ENCODE measurements at places on chromosomes 16 and 17. TPM values are rescaled to one million over a fixed set of nuclear protein-coding genes. Genes with fewer than 3 reads are reported as not detected.
A peak's percentile ranks its signal among the peaks of the same experiment; 100 is the strongest.

Gene SULT1A1
- polyA plus RNA-seq = 30.8 TPM

Gene BICDL2
- polyA plus RNA-seq = 2.6 TPM

Gene RPS6KB1
- 51.1 TPM for polyA plus RNA-seq

DNA sequence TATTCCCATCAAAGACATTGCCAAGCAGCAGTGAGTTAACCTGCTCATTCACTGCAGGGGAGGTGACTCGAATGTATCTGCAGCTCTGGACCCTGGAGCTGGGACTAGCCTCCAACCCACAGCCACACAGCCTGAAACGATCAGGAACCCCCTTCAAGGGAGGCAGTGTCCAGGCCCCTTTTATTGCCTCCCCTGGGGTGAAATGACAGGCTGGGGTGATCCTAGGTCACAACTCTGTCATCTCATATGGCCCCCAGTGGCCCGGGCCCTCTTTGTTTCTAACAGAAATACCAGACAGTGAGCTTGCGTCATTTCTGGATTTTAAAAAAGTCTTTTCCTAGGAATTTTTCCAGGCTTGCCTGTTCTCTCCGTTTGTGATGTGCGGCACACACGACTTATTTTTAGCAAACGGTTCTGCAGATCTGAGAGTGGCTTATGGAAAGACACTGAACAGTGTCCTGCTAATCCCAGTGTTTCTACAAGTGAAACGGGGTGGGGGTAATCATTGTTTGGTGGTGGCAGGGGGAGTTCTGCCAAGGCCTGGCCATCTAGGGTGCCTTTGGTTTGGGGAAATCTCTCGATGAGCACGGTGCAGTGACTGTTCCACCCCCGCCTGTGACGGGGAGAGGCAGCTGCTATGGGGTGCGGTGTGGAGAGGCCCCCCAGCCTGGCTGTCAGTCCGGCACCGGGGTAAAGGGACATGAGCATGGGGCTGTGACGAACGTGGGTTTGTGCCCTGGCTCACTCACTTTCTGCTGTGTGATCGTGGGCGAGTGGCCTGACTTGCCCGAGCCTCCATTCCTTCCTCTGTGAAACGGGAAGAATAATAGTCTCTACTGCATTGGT is 27.2 kb downstream of the NAGPA start:
- no peak for DNase-seq

- DNase-seq = peak; percentile 70
These were observed at the start of gene EFNB3 for GRCh38 chr17:7704601-7705268. TSS of gene EFNB3 (plus strand) at chr17:7705202. CDS start at chr17:7705599, 397 bp downstream.

Gene PERCC1
- 0.20 TPM for polyA plus RNA-seq

- peak; percentile 76 for DNase-seq
These were observed 73.4 kb downstream of the PLD6 start for GRCh38 chr17:17132746-17133145.

Gene RNF222
- polyA plus RNA-seq = 0.07 TPM

GRCh38 chr16:27234171-27234570 is 30.8 kb downstream of the KDM8 start:
- DNase-seq = no peak

- DNase-seq = no peak
These were observed 1.5 kb downstream of the N4BP1 start for GRCh38 chr16:48608452-48608851.

Gene UTS2R
- polyA plus RNA-seq = 0.40 TPM

Gene KCNJ18
- polyA plus RNA-seq = not detected

Gene LYRM9
- polyA plus RNA-seq = 26.5 TPM

GRCh38 chr17:50479522-50480141 is 972 bp downstream of the RSAD1 start:
- peak; percentile 71 for DNase-seq

DNA sequence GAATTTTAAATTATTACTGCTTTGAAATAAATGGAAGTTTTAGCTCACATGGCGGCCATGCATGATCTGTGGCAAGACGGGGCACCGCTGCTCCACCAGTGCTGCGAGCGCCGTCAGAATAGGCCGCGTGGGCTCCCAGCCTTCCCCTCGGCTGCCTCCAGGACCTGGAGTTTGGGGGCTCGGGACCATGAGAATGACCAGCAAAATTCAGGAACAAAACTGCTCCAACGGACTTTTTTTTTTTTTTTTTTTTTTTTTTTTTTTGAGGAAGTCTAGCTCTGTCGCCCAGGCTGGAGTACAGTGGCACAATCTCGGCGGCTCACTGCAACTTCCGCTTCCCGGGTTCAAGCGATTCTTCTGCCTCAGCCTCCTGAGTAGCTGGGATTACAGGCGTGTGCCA is 38.3 kb upstream of the AKAP1 start:
- no peak for DNase-seq

DNA sequence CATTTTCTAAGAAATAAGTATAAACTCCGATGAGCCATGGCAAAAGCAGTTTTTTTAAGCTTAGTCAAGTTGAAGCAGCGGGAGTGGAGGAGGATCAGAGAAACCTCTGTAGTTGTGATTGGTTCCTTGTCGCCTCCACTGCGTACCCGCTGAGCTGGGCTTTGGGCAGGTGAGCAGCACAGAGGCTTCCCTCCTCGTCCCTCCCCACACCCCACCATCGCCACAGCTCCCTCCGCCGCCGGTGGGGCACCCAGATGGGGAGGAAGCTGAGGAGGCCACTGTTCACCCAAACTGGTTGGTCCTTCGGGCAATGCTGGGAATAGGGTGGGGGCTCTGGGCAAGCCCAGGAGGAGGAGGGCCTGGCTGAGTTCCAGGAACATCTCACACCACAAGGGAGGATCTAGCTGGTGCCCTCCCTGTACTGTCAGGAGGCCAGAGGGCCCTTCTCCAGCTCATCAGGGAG is 5.2 kb upstream of the MRPL38 start:
- no peak for DNase-seq

DNA sequence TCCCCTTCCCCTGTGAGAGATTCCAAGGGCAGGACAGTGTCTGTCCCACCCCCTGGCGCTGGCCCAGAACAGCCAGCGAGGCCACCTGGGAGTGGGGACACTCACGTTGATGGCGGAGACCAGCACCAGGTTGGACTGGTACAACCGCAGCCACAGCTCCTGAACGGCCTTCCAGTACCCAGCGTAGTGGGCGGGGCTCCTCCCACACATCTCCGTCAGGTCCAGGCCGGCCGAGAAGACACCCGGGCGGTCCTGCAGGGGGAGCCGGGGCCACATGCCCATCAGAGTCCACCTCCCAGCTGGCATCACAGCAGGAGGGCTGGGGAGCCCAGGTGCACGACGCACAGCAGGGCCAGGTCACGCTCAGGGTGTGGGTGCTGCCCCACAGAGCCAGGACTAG is 7.1 kb downstream of the ECI1 start:
- no peak for DNase-seq

DNA sequence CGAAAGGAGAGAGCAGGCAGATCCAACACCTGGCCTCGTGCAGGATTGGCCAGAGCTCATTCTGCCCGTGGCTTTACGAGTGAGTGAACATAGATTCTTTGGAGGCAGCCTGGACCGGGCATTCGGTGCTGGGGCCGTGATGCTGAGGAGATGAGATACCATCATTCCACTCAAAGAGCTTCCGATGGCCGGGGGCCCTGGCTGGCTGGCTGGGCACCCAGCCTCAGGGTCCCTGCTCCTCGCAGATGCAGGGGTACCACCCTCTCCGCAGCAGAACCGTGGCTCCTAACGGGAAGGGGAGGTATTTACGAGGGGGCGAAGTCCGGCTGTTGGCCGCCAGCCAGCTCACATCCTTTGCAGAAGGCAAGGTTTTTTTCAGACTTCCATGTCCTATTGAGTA is 66.1 kb upstream of the FOXF1 start:
- no peak for DNase-seq

Gene PTX4
- not detected for polyA plus RNA-seq

- no peak for DNase-seq
These were observed 7.7 kb downstream of the CENPX start for GRCh38 chr17:82014971-82015310.

GRCh38 chr16:3281222-3281820 is 2.0 kb upstream of the ZNF263 start:
- DNase-seq = no peak

GRCh38 chr17:58534331-58534730 is 19.9 kb upstream of the MTMR4 start:
- no peak for DNase-seq

Gene PRAC2
- polyA plus RNA-seq = not detected

DNA sequence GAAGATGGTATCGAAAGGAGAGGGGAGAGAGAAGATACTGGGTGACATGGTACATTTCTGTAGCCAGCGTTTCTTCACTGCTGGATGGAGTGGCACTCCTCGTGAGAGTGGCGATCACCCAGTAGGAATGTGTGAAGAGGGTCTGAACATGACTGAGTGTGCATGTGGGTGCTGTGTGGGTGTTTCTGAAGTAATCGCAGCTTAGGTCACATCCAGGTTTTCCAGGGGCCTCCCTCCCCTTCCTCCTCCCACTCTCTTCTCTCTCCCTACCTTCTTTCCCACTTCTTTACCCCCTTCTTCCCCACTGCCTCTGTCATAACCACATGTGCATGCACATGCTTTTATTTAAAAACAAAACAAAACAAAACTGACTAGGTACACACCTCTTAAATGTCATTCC is 1.8 kb downstream of the CLEC3A start:
- no peak for DNase-seq

Gene PPP1R1B
- 15.2 TPM for polyA plus RNA-seq

Gene WFDC1
- polyA plus RNA-seq = 2.6 TPM

DNA sequence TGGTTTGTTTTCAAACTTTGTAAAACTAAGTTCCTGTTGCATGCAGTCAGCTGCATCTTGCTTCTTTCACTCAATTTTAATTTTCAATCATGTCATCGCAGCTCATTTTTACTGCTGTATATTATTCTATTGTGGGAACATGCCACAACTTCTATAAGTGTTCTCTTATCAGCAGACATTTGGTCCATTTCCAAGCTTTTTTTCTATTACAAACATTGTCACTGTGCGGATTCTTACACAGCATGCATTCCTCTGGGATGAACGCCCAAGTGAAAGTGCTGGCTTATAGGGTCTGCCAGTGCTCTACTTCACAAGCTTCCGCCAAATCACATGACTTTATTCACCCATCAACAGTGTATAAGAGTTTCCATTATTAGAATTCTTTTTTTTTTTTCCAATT is 22.7 kb downstream of the GINS3 start:
- no peak for DNase-seq

DNA sequence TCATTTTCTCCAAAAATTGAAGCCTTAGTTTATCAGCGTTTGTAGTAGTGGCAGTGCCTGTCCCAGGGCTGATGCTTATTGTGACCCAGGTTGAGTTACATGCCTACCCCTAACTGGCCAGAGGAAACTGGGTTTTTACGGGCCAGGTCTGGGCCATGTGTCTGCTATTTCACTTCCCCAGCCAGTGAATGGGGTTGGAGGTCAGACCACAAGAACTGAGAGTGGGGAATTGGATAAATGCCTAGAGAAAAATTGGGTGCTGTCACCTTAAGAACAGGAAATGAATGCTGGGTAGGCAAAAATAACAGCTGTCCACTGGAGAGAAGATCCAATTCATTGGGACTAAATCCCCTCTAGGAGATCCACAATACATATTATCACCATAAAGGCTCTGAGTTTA is 5.2 kb downstream of the ADPRM start:
- DNase-seq = no peak

Gene AHSP
- 3.0 TPM for polyA plus RNA-seq

DNA sequence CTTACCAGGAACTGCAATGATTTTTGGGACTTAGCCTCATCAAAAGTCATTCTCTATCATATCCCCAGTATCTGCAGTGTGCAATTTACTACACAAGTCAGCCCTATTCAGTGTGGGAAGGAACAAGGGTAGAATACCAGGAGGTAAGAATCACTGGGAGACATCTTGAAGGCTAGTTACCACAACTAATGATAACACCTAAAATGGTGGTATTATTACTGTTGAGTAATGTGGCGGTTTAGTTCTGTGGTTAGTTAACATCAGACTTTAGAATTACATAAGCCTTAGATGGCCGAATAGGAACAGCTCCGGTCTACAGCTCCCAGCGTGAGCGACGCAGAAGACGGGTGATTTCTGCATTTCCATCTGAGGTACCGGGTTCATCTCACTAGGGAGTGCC is 567.9 kb upstream of the CDH11 start:
- no peak for DNase-seq

GRCh38 chr17:61366076-61366714 is 33.4 kb upstream of the TBX2 start:
- no peak for DNase-seq

GRCh38 chr17:5758651-5759050 is 174.3 kb upstream of the NLRP1 start:
- no peak for DNase-seq

DNA sequence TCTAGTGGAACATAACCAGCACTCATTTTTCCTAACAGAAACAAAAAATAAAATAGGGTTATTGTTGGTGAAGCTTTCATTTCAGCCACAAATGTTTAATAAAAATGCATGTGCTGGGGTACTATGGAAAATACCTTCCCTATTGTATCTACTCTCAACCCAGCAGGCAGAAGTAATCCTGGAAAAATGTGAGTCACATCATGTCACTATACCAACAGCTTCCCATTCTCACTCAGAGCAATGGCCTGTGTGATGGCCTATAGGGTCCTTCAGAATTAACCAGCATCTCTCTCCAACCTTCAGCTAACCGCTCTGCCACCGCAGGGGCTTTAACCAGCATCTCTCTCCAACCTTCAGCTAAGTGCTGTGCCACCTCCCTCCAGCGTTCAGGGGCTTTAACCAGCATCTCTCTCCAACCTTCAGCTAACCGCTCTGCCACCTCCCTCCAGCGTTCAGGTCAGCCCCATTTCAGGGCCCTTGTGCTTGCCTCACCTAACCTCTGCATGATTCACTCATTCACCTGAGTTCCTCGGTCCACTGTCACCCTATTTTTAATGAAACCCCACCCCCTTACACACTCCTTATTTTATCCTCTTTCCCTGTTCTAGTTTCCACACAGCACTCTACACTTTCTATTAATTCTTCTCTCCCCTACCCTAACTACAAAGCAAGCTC is 34.0 kb downstream of the UBE2G1 start:
- no peak for DNase-seq

DNA sequence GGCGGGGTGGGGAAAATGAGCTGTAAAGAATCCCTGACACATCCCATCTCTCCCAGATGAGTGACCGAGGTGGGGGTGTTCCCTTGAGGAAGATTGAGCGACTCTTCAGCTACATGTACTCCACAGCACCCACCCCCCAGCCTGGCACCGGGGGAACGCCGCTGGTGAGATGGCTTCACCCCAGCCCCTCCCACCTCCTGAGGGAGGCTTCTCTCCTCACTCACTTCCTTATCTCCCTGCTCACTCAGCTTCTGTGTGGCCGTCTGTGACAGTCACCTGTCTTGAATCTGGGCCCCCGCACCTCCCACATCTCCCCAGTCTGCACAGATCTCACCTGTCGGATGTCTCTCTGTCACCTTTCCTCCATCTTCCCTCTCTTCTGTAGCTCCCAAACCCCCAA is 13.4 kb downstream of the PDK2 start:
- DNase-seq = no peak

- no peak for DNase-seq
These were observed 90.1 kb upstream of the KCNJ18 start for GRCh38 chr17:21602176-21602575.

GRCh38 chr17:56610321-56610720 is 16.8 kb downstream of the NOG start:
- DNase-seq = no peak

GRCh38 chr17:522919-523318 is 170.3 kb upstream of the RPH3AL start:
- no peak for DNase-seq

- DNase-seq = no peak
These were observed 33.2 kb upstream of the MPHOSPH6 start for GRCh38 chr16:82203198-82203597.

GRCh38 chr16:1906055-1906845 is 12.0 kb downstream of the HS3ST6 start:
- no peak for DNase-seq

Gene PSMD3
- polyA plus RNA-seq = 106 TPM

Gene ALDH3A1
- 1.2 TPM for polyA plus RNA-seq
